ENCODE measurements at places on chromosomes 7 and 10.

- no peak for DNase-seq
Measured at GRCh38 chr7:132751244-132751647, 175.0 kb upstream of the PLXNA4 start.

GRCh38 chr10:114749510-114749909 lies 72.1 kb upstream of the FHIP2A start:
- no peak for DNase-seq

- no peak for DNase-seq
Measured at GRCh38 chr7:26471306-26472075, 179.8 kb downstream of the SNX10 start.

- no peak for DNase-seq
Measured at GRCh38 chr10:112189465-112189864, 5.9 kb upstream of the GPAM start.

DNA sequence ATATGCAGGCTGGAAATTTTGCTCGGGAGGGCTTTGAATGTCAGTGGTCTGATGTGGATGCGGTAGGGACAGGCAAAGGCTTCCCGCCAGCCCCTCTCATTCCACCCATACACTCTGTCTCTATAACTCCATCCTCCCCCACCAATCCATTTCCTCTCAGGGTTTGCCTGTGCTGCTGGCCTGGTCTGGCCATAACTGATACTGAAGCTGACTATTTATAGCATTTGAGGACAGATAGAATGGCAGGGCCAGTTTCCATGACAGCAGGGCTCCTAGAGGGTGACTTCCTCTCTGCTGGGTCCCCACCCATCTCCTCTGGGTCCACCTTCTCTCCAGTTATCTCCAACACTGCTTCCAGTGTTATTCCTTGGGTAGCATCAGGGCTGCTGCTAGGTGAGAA lies 6.6 kb upstream of the PDLIM1 start:
- no peak for DNase-seq

- no peak for DNase-seq
Measured at GRCh38 chr10:48508791-48509772, 95.8 kb downstream of the ARHGAP22 start.

- no peak for DNase-seq
Measured at GRCh38 chr7:145151676-145152075, 315.8 kb upstream of the TPK1 start.

DNA sequence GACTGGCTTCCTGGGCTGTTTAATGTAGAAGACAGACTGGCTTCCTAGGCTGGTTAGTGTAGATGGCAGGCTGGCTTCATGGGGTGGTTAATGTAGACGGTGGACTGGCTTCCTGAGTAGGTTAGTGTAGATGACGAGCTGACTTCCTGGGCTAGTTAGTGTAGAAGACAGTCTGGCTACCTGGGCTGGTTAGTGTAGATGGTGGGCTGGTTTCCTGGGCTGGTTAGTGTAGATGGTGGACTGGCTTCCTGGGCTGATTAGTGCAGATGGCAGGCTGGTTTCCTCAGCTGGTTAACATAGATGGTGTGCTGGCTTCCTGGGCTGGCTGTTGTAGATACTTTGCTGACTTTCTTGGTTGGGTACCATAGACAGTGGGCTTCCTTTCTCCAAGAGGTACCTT lies 122.9 kb upstream of the PPP2R2D start:
- no peak for DNase-seq

DNA sequence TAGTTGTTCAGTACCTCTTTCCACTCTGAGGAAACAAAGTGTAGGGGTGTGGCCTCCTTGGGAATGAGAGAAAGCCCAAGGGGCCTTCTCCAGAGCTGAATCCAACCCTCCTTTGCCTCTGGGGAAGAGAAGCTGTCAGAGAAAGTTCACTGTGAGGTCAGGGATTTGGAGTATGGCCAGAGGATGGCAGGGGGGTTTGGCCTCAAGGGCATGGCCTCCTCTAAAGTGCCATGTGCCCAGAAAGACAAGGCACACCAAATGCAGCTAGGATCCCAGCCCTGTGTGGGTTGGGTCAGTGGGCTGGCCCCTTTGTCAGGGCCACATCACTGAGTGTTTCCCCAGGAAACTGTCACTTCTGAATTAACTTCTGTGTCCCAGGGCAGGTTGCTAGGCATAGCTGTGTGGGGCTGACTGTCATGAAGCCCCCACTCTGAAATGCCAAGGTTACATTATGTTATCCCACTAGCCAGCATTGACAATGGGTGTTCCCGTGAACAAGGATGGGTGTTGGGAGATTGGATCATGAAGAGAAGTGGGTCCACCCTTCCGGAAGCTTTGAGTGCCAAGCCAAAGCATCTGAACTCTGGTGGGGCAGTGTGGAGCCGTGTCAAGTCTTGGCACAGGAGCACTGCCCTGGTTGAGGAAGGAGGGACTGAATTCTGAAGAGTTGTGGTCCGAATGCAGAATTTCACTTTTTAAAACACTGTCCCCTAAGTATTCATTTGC lies 123.3 kb downstream of the ZMIZ1 start:
- DNase-seq, result no peak

- DNase-seq, result no peak
Measured at GRCh38 chr7:35545831-35546230, 149.1 kb downstream of the HERPUD2 start.

DNA sequence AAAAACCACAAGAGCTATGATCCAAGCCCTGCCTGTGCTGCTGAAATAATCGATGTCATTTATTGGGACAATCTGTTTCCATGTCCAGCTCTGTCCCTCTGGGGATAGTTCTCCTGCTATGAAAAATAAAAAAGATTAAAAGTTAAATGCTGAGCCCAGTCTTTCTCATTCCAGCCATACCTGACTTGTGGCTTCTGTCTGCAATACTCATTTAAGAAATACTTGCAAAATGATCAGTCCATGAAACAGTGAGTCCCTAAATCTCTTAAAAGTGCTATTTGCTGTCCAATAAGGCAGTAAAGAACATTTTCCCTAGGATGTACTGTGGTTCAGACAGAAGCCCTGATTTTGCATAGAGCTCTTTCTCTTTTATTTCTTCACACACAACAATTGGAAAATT lies 91.7 kb downstream of the SLC16A9 start:
- no peak for DNase-seq

DNA sequence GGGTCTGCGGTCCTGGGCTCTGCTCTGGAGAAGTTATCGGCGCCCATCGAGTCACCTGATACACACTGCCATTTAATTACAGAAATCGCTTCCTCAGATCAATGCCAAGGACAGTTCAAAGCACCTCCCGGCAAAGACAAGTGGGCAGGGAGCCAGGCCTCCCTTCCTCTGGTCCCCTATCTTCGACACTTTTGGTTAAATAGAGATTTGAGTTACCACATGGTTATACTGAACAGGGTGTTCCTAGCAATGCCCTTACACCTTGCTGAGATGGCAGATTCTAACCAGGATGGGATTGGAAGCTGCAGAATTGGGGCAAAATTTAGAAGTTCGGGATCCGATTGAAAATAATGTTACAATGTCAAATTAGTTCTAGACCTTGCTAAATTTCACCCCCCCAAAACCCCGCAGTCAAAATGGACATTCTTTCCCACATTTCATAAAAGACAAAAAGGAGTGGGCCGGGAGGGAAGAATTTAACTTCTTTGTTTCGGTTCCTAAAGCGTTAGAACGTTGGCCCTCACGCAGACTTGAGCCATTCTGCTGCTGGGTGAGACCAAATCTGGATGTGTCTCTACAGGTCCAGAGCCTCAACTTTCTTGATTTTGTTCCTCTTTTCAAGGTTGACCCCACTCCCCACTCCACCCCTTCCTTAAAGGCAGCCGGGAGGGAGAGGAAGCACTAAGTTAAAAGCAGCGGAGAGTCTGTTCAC lies 2.2 kb upstream of the DLX5 start:
- DNase-seq, result no peak

GRCh38 chr10:43824934-43825333 lies 176.3 kb upstream of the ZNF32 start:
- no peak for DNase-seq

GRCh38 chr10:75334720-75335119 lies 66.8 kb downstream of the ZNF503 start:
- DNase-seq, result no peak

GRCh38 chr10:101158459-101159058 lies 27.5 kb downstream of the TLX1 start:
- DNase-seq, result no peak

DNA sequence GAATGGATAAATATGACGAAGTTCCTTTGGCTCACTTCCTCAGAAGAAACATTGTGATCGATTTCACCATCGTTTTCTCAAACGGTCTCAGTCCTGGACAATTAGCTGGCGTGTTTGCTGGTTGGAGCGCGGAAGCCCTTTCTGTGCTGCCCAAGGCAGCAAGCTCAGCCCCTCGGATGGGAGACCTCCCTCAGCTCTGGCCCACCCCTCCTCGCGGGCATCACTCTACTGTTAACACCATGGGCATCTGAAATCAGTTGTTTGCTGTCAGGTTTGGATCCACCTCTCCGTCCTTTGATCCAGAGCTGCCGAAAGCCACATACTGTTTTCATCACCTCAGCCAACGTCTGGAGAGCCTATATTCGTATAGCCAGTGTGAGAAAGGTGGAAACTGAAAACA lies 68.2 kb downstream of the C10orf143 start:
- DNase-seq, result no peak

DNA sequence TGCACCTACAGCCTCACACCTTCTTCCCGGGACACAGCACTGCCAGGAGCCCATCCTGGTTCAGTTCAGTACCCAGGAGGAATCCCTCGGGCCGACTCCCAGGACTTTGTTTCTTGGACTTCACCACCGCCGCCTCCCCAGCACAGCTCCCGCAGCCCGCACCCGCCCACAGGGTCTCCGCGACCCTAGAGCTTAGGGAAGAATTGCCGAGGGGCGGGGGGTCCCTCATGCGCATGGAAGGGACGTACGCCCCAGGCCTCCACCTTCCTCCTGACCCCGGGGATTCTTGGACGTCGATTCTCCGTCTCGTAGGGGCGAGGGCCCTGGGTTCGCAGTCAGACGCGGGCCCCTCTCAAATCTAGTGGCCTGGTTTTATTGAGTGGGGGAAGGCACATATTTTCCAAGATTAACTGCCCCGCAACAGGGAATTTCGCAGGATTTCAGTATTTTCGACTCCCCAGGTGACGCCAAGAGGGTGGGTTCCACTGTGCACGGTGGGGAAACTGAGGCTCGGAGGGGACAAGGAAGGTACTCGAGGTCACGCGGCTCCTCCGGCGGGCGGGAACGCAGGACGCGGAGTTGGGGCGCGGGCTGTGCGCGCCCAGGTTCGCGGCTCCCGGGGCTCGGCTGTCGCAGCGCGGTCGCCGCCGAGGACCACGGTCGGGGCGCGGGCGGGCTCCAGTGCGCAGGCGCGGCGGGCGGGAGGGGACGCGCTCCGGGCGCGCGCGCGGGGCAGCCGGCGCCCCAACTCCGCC lies at the start of gene ADCY1:
Gene ADCY1, plus strand, starts transcription at position 708 of the 755 bp plus-strand sequence. CDS start 176 bp downstream, outside the sequence.
- DNase-seq, result no peak

DNA sequence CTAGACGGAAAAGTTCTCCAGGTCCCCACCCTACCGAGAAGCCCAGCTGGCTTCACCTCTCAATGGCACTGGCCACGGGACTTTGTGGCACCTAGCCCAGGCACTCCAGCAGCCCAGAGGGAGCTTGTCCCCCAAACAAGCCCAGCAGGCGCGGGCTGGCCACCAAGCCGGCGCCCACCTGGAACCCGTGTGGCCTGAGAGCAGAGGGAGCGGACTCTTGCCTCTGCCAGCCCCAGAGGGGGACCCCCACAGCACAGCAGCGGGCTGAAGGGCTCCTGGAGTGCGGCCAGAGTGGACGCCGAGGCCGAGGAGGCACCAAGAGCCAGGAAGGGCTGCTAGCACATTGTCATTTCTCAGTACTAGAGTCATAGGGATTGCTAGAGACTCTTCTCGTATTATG lies 671.4 kb downstream of the CNTNAP2 start:
- no peak for DNase-seq

DNA sequence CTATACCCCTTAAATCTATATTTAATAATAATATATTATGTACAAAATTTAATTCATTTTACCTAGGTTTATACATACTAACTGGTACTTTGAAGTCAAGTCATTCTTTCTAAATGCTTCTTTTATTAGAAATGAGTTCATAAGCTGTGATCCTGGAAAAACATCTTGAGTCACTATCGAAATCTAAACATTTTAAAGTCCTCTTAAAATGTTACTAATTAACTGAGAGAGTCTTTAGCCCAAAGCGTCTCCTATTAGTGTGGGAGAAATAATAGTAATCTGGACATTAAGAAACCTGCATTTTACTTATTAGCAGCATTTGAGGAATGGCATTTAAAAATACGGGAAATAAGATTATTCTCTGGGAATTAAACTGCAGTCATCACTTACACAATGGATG lies 142.7 kb downstream of the CTNNA3 start:
- DNase-seq, result no peak

DNA sequence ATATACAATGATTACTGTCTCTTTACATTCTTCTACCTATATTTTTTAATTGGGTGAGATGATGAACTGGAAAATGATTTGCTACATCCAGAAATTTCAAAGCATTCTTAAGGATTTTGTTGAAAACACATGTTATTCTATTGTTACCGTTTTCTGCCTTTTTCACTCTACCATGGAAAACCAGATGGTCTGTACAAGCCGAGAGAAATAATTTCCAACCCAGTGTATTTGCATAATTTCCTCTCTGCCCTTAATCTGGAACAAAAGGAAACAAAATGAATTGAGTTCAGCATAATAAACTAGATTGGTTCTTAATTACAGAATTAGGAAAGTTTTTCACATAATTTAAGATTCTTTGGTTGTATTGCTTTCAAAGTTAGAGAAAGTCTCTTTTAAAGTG lies 211.2 kb downstream of the CACNB2 start:
- DNase-seq, result no peak

DNA sequence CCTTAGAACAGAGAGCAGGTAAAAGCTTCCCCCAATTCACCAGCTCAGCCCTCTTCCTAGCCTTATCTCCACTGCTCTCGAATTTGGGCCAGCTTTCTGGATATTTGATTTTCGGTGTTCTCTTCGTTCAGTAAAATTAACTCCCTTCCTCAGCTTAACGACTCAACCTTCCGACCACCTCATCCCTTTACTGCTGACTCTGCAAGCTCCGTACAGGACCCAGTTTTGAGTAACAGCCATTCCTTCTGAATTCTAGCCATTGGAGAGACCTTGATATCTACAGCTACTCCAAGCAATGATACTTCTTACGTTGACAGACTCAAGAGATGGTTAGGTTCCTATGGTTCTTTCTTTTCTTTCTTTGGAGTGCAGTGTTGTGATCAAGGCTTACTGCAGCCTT lies 65.8 kb downstream of the ATE1 start:
- DNase-seq, result no peak

DNA sequence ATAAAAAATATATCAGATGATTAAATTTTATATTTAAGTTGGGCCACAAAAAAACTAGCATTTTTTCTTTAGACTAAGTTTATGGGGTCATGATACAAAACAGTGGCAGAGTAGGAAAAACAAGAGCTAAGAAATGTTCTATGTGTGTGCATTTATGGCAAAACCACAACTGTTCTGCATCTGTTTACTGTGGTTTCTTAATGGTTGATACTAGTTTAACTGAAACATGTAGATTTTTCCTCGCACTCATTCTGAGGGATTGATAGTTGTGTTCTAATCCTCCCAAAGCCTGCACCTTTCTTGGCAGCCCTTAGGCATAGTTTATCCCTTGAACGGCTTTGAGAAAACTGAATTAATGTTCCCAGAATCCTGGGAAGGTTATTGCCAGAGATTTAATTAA lies 66.6 kb upstream of the PHYHIPL start:
- DNase-seq, result no peak

GRCh38 chr10:119595676-119596515 lies 868 bp downstream of the TIAL1 start:
- no peak for DNase-seq

All from NCI-H187 (cell line).